ENCODE measurements at places on chromosomes 5 and 9.
A peak's percentile ranks its signal among the peaks of the same experiment; 100 is the strongest.

DNA sequence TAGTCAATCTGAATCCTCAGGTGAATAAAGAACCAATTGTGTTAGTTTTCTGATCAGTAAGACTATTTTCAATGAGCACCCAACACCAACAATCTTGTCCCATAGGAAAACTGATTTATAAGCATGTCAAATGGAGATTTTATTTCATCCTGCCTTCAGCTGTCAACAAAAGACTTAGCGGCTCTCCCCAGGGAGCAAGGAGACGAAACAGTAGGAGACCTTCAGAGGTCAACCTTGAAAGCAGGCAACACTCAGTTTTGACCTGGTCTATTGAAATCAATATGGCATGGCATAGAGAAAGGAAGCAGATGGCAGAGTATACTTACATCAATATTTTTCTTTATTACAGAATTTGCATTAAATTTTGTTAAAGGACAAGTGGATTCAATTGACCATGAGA lies 34.1 kb downstream of the ZNF622 start:
- DNase-seq: no peak
- no peaks in the 10 kb centered on the region for H3K4me1 ChIP-seq
- H3K36me3 ChIP-seq: no peaks in the 10 kb centered on the region
- no peak overlapping the region for H3K4me3 ChIP-seq
- H3K27ac ChIP-seq: no peak overlapping the region

GRCh38 chr9:136771907-136772415 lies 7.6 kb upstream of the LCN15 start:
- H3K36me3 ChIP-seq: no peaks in the 10 kb centered on the region
- peaks cover 13% of the 10 kb centered on the region for H3K4me1 ChIP-seq
- no peak overlapping the region for H3K4me3 ChIP-seq
- H3K27me3 ChIP-seq: peaks cover 21% of the 10 kb centered on the region

GRCh38 chr9:118303216-118303615 lies 599.0 kb downstream of the TLR4 start:
- H3K27ac ChIP-seq: no peak overlapping the region
- no peak for DNase-seq
- H3K4me1 ChIP-seq: no peaks in the 10 kb centered on the region
- H3K36me3 ChIP-seq: no peaks in the 10 kb centered on the region
- H3K4me3 ChIP-seq: no peak overlapping the region

- DNase-seq: no peak
- H3K36me3 ChIP-seq: no peaks in the 10 kb centered on the region
- H3K27me3 ChIP-seq: peaks cover 8% of the 10 kb centered on the region
- H3K4me3 ChIP-seq: peak overlapping the region; percentile 0
- H3K27ac ChIP-seq: peak overlapping the region; percentile 54
- H3K4me1 ChIP-seq: peaks cover 18% of the 10 kb centered on the region
Observed at GRCh38 chr9:81113453-81114124, 575.8 kb downstream of the TLE1 start.

GRCh38 chr9:135788576-135789300 lies 86.8 kb downstream of the KCNT1 start:
- no peaks in the 10 kb centered on the region for H3K4me1 ChIP-seq
- no peaks in the 10 kb centered on the region for H3K27me3 ChIP-seq
- no peak overlapping the region for H3K4me3 ChIP-seq
- H3K27ac ChIP-seq: no peak overlapping the region

DNA sequence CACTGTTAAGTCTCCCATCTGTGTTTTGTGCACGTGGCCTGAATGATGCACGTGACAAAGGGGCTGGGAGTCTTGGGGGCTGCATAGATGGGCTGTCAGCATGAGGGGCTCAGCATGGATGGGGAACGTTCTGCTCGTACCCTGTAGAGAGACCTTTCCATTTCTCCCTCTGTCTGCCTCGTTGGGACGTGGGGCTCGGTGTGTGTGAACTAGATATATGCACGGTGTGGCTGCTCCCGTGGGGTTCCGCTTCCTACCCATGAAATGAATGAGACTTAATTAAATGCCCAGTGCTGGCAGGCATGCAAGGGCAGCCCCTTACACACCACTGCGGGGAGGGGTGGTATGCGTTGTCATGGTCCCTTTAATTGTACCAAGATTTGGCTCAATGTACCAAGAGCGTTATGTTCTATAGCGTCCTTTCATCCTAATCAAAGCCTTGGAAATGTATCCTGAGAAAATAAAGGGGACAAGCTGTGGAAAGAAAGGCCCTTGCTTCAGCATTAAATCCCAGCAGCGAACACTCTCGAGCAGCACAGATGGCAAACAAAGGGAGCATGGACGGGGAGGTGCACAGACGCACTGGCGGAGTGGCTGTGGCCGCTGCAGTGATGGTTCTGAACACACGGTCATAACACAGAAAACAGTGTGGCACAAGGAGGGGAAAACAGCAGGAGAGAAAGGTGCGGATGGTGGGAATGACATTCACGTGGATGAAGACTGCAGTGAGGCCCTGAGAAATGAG lies 66.8 kb downstream of the RASGEF1C start:
- DNase-seq: no peak
- peaks cover 12% of the 10 kb centered on the region for H3K36me3 ChIP-seq
- H3K4me3 ChIP-seq: no peak overlapping the region
- H3K27me3 ChIP-seq: peaks cover 17% of the 10 kb centered on the region
- no peak overlapping the region for H3K27ac ChIP-seq

- no peaks in the 10 kb centered on the region for H3K27me3 ChIP-seq
- H3K27ac ChIP-seq: no peak overlapping the region
- peaks cover 9% of the 10 kb centered on the region for H3K36me3 ChIP-seq
- no peak overlapping the region for H3K4me3 ChIP-seq
Observed at GRCh38 chr5:33105521-33105941, 335.2 kb upstream of the TARS1 start.

DNA sequence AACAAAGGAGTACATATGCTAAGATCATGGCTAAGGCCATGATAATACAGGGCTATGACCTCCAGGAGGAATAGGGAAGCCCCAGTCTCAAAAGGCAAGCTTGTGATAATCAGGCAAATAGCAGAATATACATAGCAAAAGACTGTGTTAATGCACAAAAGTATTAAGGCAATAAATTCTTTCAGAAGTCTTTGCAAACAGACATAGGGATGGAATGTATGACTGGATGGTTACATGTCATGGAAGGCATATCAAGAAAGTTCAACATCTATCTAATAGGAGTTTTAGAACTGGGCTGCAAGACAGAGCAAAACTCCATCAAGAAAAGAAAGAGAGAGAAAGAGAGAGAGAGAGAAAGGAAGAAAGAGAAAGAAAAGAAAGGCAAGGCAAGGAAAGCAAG lies 264.5 kb upstream of the CDH6 start:
- H3K4me1 ChIP-seq: no peaks in the 10 kb centered on the region
- DNase-seq: no peak
- H3K27me3 ChIP-seq: no peaks in the 10 kb centered on the region

DNA sequence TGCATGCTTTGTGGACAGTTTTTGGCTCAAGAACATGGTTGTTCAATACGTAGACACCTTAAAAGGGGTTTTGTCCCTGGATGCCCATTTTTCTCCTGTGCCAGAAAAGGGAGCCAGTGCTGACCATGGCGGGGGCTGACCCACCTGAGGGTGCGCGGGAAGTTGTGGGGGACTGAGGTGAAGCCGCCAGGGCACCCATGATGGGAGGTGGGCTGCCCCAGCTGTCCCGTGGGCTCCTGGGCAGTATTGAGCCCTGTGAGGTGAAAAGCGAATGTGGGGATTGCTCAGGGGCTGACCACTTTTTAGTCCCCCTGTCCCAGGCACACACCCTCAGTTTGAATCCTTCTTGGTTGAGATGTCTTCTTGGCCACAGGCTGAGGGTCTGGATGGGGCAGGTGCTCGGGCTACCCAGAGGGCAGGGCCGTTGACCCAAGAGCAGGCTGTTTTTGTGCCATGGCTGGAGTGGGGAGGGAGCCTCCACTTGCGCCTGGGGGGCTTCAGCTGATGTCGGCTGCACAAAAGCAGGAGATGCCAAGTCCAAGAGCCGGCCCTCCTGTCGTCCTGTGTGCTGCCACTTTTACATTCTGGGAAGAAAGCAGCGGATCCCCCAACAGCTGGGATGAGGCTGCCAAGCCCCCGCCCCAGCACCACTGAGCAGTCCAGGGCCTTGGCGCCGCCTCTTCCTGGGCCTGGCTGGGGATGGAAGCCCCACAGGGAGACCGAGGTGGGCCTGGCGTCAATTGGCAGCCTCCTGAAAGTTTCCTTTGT lies 120.1 kb downstream of the WNK2 start:
- no peaks in the 10 kb centered on the region for H3K36me3 ChIP-seq
- H3K27ac ChIP-seq: no peak overlapping the region
- no peaks in the 10 kb centered on the region for H3K27me3 ChIP-seq
- H3K4me1 ChIP-seq: no peaks in the 10 kb centered on the region

DNA sequence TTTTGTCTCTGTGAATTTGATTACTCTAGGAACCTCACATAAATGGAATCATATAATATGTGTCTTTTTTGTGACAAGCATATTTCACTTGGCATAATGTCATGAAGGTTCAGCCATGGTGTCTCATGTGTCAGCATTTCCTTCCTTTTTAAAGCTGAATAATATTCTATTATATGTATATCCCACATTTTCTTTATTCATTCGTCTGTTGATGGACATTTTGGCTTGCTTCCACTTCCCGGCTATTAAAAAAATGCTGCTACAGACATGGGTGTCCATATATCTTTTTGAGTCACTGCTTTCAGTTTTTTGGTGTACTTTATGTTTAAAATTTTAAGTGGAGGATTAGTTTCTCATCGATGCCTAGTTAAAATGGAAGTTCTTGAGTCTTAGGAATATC lies 59.8 kb upstream of the C5orf63 start:
- H3K36me3 ChIP-seq: no peaks in the 10 kb centered on the region
- peaks cover 1% of the 10 kb centered on the region for H3K27me3 ChIP-seq
- H3K4me1 ChIP-seq: no peaks in the 10 kb centered on the region
- no peak overlapping the region for H3K4me3 ChIP-seq
- DNase-seq: no peak
- no peak overlapping the region for H3K27ac ChIP-seq

- no peak for DNase-seq
- no peaks in the 10 kb centered on the region for H3K36me3 ChIP-seq
- peaks cover 1% of the 10 kb centered on the region for H3K27me3 ChIP-seq
- no peaks in the 10 kb centered on the region for H3K4me1 ChIP-seq
- no peak overlapping the region for H3K4me3 ChIP-seq
Observed at GRCh38 chr5:172437445-172438318, 16.6 kb downstream of the SH3PXD2B start.

- H3K27ac ChIP-seq: no peak overlapping the region
- DNase-seq: no peak
- H3K4me3 ChIP-seq: no peak overlapping the region
- no peaks in the 10 kb centered on the region for H3K27me3 ChIP-seq
Observed at GRCh38 chr9:119652931-119653330, 283.7 kb upstream of the BRINP1 start.

DNA sequence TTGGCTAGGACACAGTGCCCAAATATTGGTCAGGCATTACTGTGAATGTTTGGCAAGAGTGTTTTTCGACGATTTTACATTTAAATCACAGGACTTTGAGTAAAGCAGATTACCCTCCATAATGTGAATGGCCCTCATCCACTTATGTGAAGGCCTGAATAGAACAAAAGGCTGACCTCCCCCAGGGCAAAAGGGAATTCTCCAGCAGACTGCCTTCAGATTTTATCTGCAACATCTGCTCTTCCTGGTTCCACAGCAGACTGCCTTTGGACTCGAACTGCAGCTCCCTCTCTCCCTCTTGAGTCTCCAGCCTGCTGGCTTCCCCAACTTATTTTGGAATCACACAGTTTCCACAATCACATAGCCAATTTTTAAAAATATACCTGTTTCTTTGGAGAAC lies 7.1 kb upstream of the TMEM215 start:
- H3K27me3 ChIP-seq: peaks cover 31% of the 10 kb centered on the region
- H3K27ac ChIP-seq: no peak overlapping the region
- DNase-seq: no peak
- no peaks in the 10 kb centered on the region for H3K36me3 ChIP-seq
- H3K4me1 ChIP-seq: no peaks in the 10 kb centered on the region
- no peak overlapping the region for H3K4me3 ChIP-seq

DNA sequence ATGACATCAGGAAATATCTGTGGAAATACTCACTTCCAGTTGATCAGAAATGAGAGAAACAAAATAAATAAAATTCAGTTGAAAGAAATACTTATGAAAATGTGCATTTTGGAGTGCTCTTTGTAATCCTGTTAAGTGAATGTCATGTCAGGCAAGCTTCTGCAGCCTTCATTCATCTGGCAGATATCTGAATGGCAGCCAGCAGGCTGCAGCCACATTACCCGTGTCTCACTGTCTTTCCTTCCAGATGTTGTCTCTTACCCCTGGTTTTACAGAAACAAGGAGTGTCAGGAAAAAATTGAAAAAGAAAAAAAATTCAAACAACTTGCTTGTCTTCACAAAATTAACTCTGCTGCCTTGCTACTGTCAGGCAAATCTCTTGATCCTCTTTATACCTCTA lies 445.0 kb upstream of the RIOK2 start:
- no peaks in the 10 kb centered on the region for H3K4me1 ChIP-seq
- no peak for DNase-seq
- no peak overlapping the region for H3K4me3 ChIP-seq
- H3K27ac ChIP-seq: no peak overlapping the region
- H3K36me3 ChIP-seq: no peaks in the 10 kb centered on the region

- no peaks in the 10 kb centered on the region for H3K36me3 ChIP-seq
- H3K4me1 ChIP-seq: peaks cover 4% of the 10 kb centered on the region
- no peak overlapping the region for H3K27ac ChIP-seq
- DNase-seq: no peak
- no peak overlapping the region for H3K4me3 ChIP-seq
Observed at GRCh38 chr5:148786456-148786855, 40.0 kb upstream of the ADRB2 start.

DNA sequence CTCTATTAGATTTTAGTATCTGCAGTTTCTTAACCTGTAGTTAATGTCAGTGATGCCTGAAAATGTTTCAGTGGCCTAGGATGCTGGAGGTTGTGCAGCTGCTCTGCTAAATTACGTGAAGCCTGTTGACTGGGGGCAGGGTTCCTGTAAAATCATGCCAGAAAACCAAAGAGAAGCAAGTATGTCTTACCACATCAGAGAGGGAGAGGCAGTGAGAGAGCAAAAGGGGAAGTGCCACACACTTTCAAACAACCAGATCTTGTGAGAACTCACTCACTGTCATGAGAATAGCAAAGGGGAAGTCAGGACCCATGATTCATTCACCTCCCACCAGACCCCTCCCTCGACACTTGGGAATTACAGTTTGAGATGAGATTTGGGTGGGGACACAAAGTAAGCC lies 83.9 kb upstream of the CYLC2 start:
- H3K4me1 ChIP-seq: no peaks in the 10 kb centered on the region
- H3K4me3 ChIP-seq: no peak overlapping the region
- no peak for DNase-seq
- H3K27me3 ChIP-seq: no peaks in the 10 kb centered on the region

DNA sequence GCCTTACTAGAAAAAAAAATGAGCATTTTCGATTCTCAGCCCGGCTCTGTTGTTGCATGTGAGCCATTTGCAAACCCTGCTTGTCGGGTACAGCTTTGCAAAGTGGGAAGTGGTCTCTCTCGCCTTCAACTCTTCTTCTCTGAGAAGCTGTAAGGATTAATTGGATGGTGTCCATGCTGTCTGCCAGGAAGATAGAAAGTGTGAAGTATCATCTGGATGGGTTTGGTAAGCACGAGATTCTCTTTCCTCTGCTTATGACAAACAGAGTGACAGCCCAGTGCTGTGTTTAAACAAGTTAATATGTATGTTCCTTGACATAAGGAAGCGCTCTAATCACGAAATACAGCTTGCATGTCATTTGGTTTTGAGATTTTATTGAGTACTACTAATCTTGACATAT lies 109.1 kb upstream of the SPATA31D4 start:
- H3K36me3 ChIP-seq: no peaks in the 10 kb centered on the region
- no peak overlapping the region for H3K4me3 ChIP-seq
- no peak for DNase-seq
- peaks cover 9% of the 10 kb centered on the region for H3K4me1 ChIP-seq
- no peak overlapping the region for H3K27ac ChIP-seq
- H3K27me3 ChIP-seq: no peaks in the 10 kb centered on the region

Measured in naive thymus-derived CD8-positive, alpha-beta T cell (primary cell).